ENCODE measurements at places on chromosomes 6 and 20. TPM values are rescaled to one million over a fixed set of nuclear protein-coding genes. Genes with fewer than 3 reads are reported as not detected.

Gene BPIFA1
- not detected for total RNA-seq

Gene DLK2
- total RNA-seq: not detected

Gene WFDC11
- total RNA-seq: not detected

Gene ISM1
- total RNA-seq: 0.55 TPM

GRCh38 chr20:38875175-38875993, 50.8 kb upstream of the FAM83D start:
- H3K36me3 ChIP-seq: no peaks in the 10 kb centered on the region
- H3K4me1 ChIP-seq: peaks cover 35% of the 10 kb centered on the region
- peaks cover 10% of the 10 kb centered on the region for H3K27me3 ChIP-seq
- H3K27ac ChIP-seq: peak overlapping the region; percentile 84
- DNase-seq: peak; percentile 76

- no peak overlapping the region for H3K4me3 ChIP-seq
- DNase-seq: no peak
- H3K27ac ChIP-seq: no peak overlapping the region
- no peaks in the 10 kb centered on the region for H3K36me3 ChIP-seq
- H3K27me3 ChIP-seq: peaks cover 76% of the 10 kb centered on the region
These were observed 29.1 kb upstream of the CSNK2A1 start for GRCh38 chr20:572727-573126.

GRCh38 chr20:49856904-49857303, 44.3 kb downstream of the SLC9A8 start:
- no peaks in the 10 kb centered on the region for H3K27me3 ChIP-seq
- H3K4me3 ChIP-seq: no peak overlapping the region
- no peak for DNase-seq
- H3K27ac ChIP-seq: no peak overlapping the region

- H3K4me1 ChIP-seq: no peaks in the 10 kb centered on the region
- H3K27ac ChIP-seq: no peak overlapping the region
- no peak overlapping the region for H3K4me3 ChIP-seq
- no peaks in the 10 kb centered on the region for H3K36me3 ChIP-seq
- no peaks in the 10 kb centered on the region for H3K27me3 ChIP-seq
- no peak for DNase-seq
These were observed 284.6 kb upstream of the FOXQ1 start for GRCh38 chr6:1027109-1027794.

- H3K36me3 ChIP-seq: no peaks in the 10 kb centered on the region
- no peaks in the 10 kb centered on the region for H3K27me3 ChIP-seq
- no peaks in the 10 kb centered on the region for H3K4me1 ChIP-seq
- no peak overlapping the region for H3K27ac ChIP-seq
These were observed 86.7 kb upstream of the F13A1 start for GRCh38 chr6:6407071-6407741.

Data from transverse colon (tissue), 4 donors.